ENCODE measurements at places on chromosomes 6 and 20.
A peak's percentile ranks its signal among the peaks of the same experiment; 100 is the strongest.

DNA sequence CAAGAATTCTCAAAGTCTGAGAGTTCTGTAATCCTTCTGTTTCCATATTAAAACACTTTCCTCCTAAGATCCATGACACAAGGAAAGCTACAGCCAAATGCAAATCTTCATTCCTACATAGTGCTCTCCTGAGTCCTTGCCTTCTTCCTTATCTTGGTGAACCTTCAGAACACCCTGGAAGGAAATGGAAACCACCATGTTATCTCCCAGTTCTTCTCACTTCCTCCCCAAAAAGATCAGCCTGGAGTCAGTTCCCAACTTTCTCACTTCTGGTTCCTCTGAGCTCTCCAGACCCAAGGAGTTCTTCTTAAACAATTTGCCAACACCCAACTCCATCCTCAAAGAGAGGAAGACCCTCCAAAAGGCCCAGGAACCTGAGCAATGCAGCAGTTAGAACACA, 193.3 kb upstream of the CCN2 start:
- no peak for DNase-seq

- DNase-seq, result no peak
These were observed 98.2 kb downstream of the QRSL1 start for GRCh38 chr6:106727480-106728149.

DNA sequence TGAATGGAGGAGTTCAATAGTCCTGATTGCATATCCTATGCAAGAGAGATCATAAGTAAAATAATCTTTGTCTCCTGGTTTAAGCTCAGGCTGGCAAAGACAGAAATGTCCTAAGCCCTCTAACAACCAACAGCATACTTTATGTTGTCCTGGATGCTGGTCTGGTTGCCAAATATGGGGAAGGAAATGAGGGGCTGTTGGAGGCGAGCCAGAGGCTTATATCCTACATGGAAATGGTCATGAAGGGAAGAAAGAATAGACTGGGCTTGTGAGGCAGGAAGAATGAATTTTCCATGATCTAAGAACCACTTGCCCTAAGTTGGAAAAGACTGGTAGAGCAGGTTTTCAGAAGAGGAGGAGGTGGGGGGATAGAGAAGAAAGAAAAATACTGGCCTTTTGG, 237.1 kb downstream of the SMOC2 start:
- DNase-seq, result no peak

GRCh38 chr6:170036916-170037315, 254.0 kb downstream of the DLL1 start:
- no peak for DNase-seq

GRCh38 chr6:89479897-89480296, 46.9 kb downstream of the ANKRD6 start:
- DNase-seq, result no peak

GRCh38 chr6:45003387-45003786, 324.7 kb upstream of the RUNX2 start:
- DNase-seq, result no peak

- peak; percentile 5 for DNase-seq
These were observed 381.5 kb downstream of the TFAP2A start for GRCh38 chr6:10033223-10033829.

DNA sequence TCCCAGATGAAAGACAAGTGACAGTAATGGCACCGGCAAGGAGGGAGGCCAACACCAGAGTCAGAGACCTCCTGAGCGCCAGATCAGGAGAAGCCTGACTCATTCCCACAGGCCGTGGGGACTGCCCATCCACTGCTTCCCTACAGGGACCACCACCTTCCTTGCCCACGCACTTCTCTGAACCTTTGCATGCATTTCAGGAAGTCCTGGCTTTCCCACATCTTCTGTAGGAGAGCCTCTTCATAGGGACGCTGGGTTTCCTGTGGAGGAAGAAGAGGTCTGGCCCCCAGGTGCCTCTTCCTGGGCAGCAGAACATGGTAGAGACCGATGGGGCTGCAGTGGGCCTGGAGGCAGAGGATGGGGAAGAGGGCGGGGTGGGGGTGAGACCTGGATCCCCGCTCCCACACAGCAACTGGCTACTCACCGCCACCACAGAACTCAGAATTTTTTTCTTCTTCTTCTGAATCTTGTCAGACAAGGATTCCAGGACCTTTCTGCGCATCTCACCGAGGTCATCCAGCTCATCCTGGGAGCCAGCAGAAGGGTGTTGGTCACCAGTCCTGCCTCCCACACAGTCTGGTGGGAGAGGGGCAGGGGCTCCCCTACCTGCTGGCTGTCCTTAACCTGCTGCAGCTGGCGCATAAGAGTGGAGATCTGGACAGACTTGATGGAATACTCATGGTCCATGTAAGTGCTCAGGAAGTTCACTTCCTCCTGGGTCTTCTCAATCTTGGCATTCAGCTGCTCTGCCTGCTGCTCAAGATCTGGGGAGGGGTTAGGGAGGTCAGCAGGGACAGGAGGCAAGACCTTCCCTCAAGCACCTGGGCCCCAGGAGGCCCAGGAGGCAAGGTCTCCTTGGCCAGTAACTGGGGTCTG, 13.7 kb downstream of the C20orf96 start:
- DNase-seq, result no peak

- no peak for DNase-seq
These were observed 686.9 kb upstream of the MAP3K7 start for GRCh38 chr6:91273729-91274128.
